ENCODE measurements at places on chromosomes 2 and 18. TPM values are rescaled to one million over a fixed set of nuclear protein-coding genes. Genes with fewer than 3 reads are reported as not detected.

Gene DSC1
- total RNA-seq, result not detected

- no peak overlapping the region for H3K27ac ChIP-seq
- no peak overlapping the region for H3K4me3 ChIP-seq
- no peaks in the 10 kb centered on the region for H3K27me3 ChIP-seq
- no peaks in the 10 kb centered on the region for H3K4me1 ChIP-seq
Measured at GRCh38 chr18:13563390-13563805, 163.0 kb downstream of the FAM210A start.

Gene SLC4A3
- 4.1 TPM for total RNA-seq

DNA sequence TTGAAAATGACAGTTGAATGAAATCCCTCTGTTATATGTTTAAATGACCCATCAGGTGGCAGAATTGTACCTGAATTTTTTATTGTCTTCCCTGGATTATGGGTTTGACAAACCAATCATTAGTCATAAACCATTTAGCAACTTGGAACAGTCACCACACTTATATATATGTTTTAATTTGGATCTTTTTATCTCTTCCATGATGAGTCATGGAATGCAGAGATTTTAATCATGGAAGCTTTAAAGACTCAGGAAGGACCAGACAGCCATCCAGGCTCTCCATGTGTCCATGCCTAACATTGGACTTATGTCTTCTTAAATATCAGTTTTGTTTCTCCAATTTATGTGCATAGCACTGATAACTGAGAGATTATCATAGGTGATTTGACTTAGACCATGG is 188.3 kb upstream of the ZSWIM2 start:
- no peak overlapping the region for H3K4me3 ChIP-seq
- no peaks in the 10 kb centered on the region for H3K4me1 ChIP-seq
- no peaks in the 10 kb centered on the region for H3K27me3 ChIP-seq
- no peaks in the 10 kb centered on the region for H3K36me3 ChIP-seq

- no peak overlapping the region for H3K27ac ChIP-seq
- no peaks in the 10 kb centered on the region for H3K27me3 ChIP-seq
- H3K36me3 ChIP-seq, result no peaks in the 10 kb centered on the region
Measured at GRCh38 chr18:45634454-45634853, 19.2 kb downstream of the SLC14A2 start.

DNA sequence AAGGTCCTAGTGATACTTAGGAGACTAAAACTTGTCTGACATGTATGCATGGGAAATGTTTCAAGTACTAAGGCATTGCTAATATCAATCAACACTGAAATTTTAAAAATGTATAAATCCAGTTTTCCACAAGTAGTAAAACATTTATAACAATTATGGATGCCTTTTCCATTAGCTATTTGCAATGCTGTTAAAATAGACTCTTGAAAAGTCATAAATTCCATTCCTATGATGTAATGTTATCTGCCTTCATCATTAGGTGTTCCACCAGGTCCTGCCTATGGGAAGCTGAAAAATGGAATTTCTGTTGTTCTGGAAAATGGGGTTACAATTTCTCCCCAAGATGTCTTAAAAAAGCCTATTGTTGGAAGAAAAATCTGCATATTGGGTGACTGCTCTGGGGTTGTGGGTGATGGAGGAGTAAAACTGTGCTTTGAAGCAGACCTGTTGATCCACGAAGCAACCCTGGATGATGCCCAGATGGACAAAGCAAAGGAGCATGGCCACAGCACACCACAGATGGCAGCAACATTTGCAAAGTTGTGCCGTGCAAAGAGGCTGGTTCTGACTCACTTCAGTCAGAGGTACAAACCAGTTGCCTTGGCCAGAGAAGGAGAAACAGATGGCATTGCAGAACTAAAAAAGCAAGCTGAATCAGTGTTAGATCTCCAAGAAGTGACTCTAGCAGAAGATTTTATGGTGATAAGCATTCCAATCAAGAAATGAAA is 18.7 kb downstream of the ELAC1 start:
- no peak overlapping the region for H3K4me3 ChIP-seq
- DNase-seq, result no peak
- no peak overlapping the region for H3K27ac ChIP-seq
- no peaks in the 10 kb centered on the region for H3K27me3 ChIP-seq
- no peaks in the 10 kb centered on the region for H3K36me3 ChIP-seq

DNA sequence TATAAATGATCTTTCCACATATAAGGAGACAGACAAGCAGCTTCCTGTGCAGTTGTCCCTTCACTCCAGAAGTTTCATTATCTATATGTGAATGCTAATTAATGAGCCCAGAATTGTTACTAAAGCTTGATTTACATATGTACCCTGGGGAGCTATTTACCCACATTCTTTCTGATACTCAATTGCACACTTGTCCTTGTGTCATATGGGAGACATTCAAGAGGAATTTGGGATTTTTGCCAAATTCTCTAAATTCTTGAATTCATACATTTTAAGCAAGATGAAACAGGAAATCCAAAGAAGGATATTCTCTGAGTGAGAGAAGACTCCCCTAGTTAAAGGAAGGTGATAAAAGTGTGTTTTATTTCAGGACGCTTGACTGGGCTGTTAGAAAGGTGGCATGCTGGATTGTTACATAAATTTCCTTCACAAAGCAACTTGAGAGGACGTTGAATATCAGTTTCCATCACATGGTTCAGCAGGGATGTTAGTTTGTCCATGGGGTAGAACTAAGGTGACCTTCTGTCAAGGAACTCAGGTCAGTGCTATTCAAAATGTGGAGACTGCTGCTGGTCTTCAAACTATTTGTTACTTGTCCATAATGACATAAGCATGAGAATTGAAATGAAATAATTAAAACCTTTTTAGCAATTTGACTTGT is 368.2 kb downstream of the IRS1 start:
- H3K4me3 ChIP-seq, result no peak overlapping the region
- no peak overlapping the region for H3K27ac ChIP-seq
- no peaks in the 10 kb centered on the region for H3K36me3 ChIP-seq
- no peaks in the 10 kb centered on the region for H3K4me1 ChIP-seq
- no peaks in the 10 kb centered on the region for H3K27me3 ChIP-seq

GRCh38 chr2:57434972-57435371 is 611.6 kb upstream of the VRK2 start:
- no peak overlapping the region for H3K27ac ChIP-seq
- H3K4me1 ChIP-seq, result no peaks in the 10 kb centered on the region
- DNase-seq, result no peak
- H3K4me3 ChIP-seq, result no peak overlapping the region
- no peaks in the 10 kb centered on the region for H3K27me3 ChIP-seq
- H3K36me3 ChIP-seq, result no peaks in the 10 kb centered on the region

Gene TRIP12
- 255 TPM for total RNA-seq

DNA sequence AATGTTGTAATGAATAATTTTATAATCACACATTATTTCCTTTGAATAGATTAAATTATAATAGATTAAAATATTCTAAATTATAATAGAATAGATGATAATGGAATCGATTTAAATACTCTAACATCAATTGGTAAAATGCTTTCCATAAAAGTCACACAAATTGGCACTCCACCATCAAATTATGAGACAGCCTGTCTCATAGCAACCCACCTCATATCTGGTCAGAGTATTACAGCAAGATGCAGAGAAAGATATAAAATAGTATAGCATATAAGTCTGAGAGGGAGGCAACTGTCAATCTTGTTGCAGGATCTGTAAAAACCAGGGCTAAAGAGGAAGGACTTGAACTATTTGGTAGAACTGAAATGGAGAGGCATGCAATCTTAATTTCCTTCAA is 98.4 kb upstream of the NCKAP5 start:
- no peak for DNase-seq
- no peaks in the 10 kb centered on the region for H3K4me1 ChIP-seq

- H3K4me3 ChIP-seq, result no peak overlapping the region
- DNase-seq, result no peak
- H3K36me3 ChIP-seq, result no peaks in the 10 kb centered on the region
- no peaks in the 10 kb centered on the region for H3K27me3 ChIP-seq
- H3K4me1 ChIP-seq, result no peaks in the 10 kb centered on the region
Measured at GRCh38 chr2:100248044-100248330, 74.3 kb downstream of the LONRF2 start.

DNA sequence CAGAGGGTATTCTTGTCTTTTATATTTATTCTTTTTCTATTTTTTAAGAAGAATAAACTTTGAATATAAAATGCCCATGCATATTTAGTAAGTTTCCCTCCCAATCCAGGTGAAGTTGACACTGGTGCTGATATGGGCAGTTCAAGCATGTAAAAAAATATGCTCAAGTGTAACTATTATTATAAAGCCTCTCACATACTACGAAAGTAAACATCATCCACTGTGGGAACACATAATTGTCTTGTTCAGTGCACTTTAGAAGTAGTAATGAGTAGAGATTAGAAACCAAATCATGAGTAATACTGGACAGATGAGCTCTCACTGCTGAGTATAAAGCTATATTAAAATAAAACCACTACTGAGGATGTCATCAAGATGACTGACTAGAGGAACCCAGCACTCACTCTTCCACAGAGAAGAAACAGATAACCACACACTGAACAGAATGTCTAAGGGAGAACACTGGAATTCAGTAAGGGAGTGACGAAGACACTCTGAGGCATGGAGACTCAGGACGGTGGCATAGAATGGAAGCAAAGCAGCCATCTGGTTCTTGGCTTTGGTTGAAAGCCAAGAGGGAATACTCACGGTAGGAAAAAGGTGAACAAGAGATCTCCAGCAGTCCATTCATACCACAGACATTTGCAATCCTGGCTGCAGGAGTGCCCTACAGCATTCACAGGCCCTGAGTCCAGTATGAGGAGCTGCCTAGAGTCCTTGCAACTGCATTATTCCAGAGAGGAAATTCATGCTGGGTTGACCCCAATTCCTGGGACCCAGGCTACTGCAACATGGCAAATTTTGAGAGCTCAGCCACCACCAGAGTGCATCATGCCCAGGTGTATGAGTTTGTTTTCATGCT is 9.5 kb upstream of the FAM110C start:
- no peaks in the 10 kb centered on the region for H3K27me3 ChIP-seq
- no peaks in the 10 kb centered on the region for H3K36me3 ChIP-seq
- DNase-seq, result no peak

Gene GALNT5
- total RNA-seq, result not detected

- H3K27ac ChIP-seq, result no peak overlapping the region
- H3K4me3 ChIP-seq, result no peak overlapping the region
- DNase-seq, result no peak
- no peaks in the 10 kb centered on the region for H3K36me3 ChIP-seq
Measured at GRCh38 chr2:200453853-200454534, 55.9 kb downstream of the KCTD18 start.

DNA sequence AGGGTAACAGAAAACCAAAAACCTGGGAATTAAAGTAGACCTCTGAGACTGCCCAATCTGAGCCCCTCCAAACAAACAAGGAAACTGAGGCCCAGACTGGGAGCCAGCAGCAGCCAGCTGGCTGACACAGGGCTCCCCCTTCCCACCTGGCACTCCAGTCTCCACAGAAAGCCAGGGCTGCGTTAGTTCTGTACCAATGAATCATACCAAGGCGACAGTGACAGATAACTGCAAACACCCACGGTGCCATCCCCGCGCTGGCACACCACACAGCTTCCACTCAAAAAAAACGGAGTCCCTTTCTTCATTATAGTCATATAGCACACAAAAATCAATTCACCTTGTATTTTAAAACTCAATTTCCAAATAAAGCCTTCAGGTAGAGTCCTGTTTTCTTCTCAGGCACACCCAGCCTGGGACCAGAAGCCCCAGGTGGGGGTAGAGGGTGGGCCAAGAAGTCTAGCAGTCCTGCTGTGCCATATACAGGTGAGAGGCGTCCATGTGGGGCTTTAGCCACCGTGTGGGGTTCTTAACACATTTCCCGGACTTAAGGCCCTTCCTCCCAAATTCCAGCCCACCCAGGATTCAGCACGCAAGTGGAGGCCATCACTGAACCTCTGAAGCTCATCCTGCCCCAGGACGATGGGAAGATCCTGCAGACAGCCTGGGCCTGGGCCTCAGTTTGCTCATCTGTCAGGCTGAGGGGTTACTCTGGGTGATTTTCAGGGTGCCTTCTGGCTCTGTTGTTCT is 1.2 kb downstream of the PER2 start:
- peak overlapping the region; percentile 87 for H3K27ac ChIP-seq
- H3K27me3 ChIP-seq, result no peaks in the 10 kb centered on the region
- H3K4me3 ChIP-seq, result peak overlapping the region; percentile 59
- no peaks in the 10 kb centered on the region for H3K36me3 ChIP-seq
- peaks cover 13% of the 10 kb centered on the region for H3K4me1 ChIP-seq

DNA sequence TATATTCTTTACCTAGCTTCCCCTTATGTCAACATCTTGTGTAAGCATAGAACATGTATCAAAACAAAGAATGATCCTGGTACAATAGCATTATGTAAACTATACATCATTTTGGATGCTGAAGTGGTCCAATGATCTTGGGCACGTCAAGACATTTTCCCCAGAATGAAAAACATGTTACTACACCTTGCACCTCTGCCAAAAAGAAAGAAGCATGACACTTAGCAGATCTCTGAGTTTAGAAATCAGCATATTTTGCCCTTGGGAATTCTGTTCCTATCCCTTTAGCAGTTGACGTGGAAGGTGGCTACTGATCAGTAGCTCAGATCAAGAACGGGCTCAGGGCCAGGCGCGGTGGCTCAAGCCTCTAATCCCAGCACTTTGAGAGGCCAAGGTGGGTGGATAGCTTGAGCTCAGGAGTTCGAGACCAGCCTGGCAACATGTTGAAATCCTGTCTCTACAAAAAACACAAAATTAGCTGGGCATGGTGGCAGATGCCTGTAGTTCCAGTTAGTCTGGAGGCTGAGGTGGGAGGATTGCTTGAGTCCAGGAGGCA is 1.7 kb upstream of the LCLAT1 start:
- H3K36me3 ChIP-seq, result no peaks in the 10 kb centered on the region
- H3K4me1 ChIP-seq, result no peaks in the 10 kb centered on the region
- no peak overlapping the region for H3K27ac ChIP-seq
- H3K27me3 ChIP-seq, result no peaks in the 10 kb centered on the region
- no peak for DNase-seq

GRCh38 chr2:158914066-158914465 is 54.4 kb upstream of the TANC1 start:
- H3K27ac ChIP-seq, result no peak overlapping the region
- no peaks in the 10 kb centered on the region for H3K4me1 ChIP-seq
- DNase-seq, result no peak
- no peaks in the 10 kb centered on the region for H3K36me3 ChIP-seq
- H3K4me3 ChIP-seq, result no peak overlapping the region
- no peaks in the 10 kb centered on the region for H3K27me3 ChIP-seq

GRCh38 chr2:55530539-55531081 is 11.1 kb downstream of the CFAP36 start:
- H3K4me1 ChIP-seq, result no peaks in the 10 kb centered on the region
- no peaks in the 10 kb centered on the region for H3K36me3 ChIP-seq
- no peak for DNase-seq
- H3K27ac ChIP-seq, result no peak overlapping the region
- no peak overlapping the region for H3K4me3 ChIP-seq

Gene SNED1
- 24.1 TPM for total RNA-seq
